ENCODE measurements at places on chromosomes 11 and 22.

- no peak overlapping the region for H3K4me3 ChIP-seq
- H3K27ac ChIP-seq = no peak overlapping the region
- no peaks in the 10 kb centered on the region for H3K4me1 ChIP-seq
Measured at GRCh38 chr22:28044546-28045173, 125.6 kb upstream of the PITPNB start.

DNA sequence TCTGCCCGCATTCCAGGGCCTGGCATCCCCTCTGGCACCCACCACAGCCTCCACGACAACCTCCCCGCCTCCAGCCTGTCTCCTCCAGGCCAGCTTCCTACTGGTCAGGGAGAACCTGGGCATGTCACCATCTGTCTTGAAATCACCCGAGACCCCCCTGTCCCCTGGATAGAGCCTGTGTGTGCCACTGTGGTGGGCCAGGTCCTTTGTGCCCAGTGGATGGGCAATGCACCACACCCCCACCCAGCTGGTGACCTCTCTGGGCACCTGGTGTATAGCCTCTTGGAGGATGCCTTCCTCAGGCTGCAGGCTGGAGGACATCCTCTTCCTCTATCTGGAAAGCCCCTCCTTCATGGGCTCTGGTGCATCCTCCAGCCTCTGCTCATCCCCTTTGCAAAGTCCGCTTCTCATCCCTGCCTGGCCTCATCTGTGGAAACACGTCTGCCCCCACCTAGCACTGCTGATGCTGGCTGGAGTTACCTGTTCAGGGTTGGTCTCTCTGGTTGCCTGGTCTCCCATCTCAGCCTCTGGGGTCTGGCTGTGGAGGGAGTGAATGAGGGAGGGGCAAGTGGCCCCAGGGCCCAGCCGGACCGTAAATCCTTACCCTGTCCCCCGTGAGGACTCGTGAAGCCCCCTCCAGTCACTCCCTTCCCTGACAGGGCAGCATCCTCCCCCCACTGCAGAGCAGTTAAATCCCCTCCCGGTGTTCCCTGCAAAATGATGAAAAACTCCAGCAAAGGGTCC lies 589.6 kb downstream of the TBC1D22A start:
- H3K36me3 ChIP-seq = no peaks in the 10 kb centered on the region
- no peak overlapping the region for H3K27ac ChIP-seq
- H3K4me3 ChIP-seq = no peak overlapping the region
- DNase-seq = no peak
- no peaks in the 10 kb centered on the region for H3K4me1 ChIP-seq

DNA sequence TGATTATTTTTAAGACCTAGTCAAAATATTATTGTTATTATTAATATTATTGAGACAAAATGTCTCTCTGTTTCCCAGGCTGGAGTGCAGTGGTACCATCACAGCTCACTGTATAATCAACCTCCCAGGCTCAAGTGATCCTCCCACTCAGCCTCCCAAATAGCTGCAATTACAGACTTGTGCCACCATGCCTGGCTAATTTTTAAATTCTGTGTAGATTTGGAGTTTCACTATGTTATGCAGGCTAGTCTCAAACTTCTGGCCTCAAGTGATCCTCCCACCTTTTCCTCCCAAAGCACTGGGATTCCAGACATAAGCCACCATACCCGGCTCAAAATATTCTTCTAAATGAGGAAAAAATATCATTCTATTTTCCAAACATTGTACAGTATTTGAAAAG lies 37.0 kb downstream of the SLC36A4 start:
- H3K27ac ChIP-seq = no peak overlapping the region
- H3K4me3 ChIP-seq = no peak overlapping the region
- no peaks in the 10 kb centered on the region for H3K36me3 ChIP-seq

DNA sequence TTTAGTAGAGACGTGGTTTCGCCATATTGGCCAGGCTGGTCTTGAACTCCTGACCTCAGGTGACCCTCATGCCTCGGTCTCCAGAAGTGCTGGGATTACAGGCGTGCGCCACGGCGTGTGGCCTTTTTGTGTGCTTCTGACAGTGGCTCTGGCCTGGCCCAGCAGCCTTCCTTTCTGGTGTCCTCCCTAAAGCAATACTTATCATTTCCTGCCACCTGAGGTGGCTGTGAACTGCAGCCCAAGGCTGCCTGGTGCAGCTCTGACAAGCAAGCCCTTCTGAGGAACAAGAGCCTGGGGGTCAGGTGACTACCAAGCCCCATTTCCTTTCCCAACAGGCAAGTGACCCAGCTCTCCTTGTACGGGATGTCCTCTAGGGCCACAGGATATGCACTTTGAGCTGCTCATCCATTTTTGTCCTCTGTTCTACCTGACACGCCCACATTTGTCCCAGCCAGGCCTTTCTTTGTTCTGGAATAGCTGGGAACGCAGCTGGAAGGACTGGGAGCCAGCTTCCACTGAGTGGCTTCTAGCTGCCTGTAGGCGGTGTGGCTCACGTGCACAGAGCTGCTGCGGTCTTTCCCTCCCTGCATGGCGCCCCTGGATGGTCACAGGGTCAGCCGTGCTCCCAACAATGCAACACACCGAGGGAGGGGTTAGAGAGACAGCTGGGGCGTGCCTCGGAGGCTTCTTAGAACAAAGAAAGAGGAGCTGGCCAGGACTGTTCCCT lies 12.3 kb upstream of the BID start:
- H3K36me3 ChIP-seq = no peaks in the 10 kb centered on the region
- peak; percentile 75 for DNase-seq
- H3K4me1 ChIP-seq = no peaks in the 10 kb centered on the region
- peak overlapping the region; percentile 66 for H3K27ac ChIP-seq

GRCh38 chr22:44183287-44183588 lies 2.5 kb downstream of the PARVG start:
- no peak for DNase-seq
- no peaks in the 10 kb centered on the region for H3K4me1 ChIP-seq
- no peaks in the 10 kb centered on the region for H3K27me3 ChIP-seq
- H3K4me3 ChIP-seq = no peak overlapping the region

- peaks cover 8% of the 10 kb centered on the region for H3K27me3 ChIP-seq
- no peaks in the 10 kb centered on the region for H3K36me3 ChIP-seq
Measured at GRCh38 chr11:22433094-22433455, 94.9 kb downstream of the SLC17A6 start.

DNA sequence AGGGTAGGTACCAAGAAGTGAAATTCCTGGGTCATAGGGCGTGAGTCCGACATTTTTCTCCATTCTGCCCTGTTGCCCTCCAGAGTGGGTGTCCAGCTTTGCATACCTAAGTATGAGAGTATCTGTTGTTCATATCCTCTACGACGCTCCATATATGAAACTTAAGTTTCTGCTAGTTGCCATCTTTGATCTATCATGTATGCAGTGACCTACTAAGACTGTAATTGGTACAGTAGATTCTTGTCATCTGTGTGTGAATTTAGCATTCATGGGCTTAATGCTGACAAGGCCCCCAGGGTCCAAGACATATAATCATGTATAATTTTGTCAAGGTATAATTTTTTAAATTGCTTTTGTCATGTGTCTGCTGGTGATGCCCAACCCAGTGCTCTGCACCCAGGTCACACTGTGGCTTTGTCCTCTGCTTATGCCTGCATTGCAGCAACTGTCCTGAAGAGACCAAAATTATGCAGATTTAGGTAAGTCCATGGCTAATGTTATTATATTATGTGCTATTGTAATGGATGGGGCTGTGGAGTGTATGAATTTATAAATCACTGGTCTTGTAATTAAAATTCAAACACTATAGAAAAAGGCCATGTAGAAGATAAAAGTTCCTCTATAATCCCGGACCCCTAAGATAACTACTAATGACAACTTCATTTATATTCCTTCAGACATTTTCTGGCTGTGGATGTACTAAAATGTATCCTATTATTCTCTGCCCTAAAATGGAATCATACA lies 12.2 kb downstream of the NEAT1 start:
- no peaks in the 10 kb centered on the region for H3K4me1 ChIP-seq
- no peak overlapping the region for H3K4me3 ChIP-seq
- H3K27me3 ChIP-seq = no peaks in the 10 kb centered on the region
- peak; percentile 19 for DNase-seq
- peak overlapping the region; percentile 66 for H3K27ac ChIP-seq
- H3K36me3 ChIP-seq = no peaks in the 10 kb centered on the region

DNA sequence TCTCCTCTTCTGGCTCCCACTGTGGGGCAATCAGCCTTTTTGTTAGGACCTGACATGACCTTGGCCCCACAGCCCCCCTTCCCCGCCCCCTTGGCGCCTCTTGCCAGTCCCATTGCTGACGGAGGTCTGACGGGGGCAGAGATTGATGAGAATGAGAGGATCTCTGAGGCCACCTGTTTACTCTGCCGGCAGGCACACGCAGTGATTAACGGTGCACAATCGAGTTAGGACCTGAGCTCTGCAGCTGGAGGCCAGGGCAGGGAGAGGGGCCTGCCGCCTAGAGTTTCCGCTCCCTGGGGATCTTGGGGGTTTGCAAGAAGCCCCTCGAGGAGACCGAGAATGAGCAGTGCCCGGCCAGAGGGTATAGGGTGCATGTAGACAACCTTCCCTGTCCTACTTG lies 6.8 kb upstream of the CHRM1 start:
- no peaks in the 10 kb centered on the region for H3K36me3 ChIP-seq
- H3K4me3 ChIP-seq = no peak overlapping the region
- H3K27ac ChIP-seq = no peak overlapping the region
- H3K4me1 ChIP-seq = no peaks in the 10 kb centered on the region
- no peak for DNase-seq
- H3K27me3 ChIP-seq = peaks cover 5% of the 10 kb centered on the region

DNA sequence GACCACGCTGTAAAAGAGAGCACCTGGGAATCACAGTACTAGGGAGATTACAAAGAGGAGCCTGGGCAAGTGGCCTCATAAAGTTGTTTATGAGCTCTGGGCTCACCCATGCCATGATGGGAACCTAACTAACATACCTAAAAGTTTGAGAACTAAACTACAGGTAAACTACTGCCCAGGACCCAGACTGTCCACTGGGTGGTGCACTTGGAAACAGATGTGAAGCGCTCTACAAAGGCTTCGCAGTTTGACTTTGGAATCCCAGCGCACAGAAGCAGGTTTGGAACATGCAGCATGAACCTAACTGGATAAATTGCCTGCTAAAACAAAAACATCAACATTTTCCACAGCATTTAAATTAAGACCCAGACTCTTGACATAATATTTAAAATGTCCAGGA lies 418.6 kb downstream of the FAM181B start:
- no peak overlapping the region for H3K27ac ChIP-seq
- DNase-seq = no peak
- H3K27me3 ChIP-seq = no peaks in the 10 kb centered on the region

DNA sequence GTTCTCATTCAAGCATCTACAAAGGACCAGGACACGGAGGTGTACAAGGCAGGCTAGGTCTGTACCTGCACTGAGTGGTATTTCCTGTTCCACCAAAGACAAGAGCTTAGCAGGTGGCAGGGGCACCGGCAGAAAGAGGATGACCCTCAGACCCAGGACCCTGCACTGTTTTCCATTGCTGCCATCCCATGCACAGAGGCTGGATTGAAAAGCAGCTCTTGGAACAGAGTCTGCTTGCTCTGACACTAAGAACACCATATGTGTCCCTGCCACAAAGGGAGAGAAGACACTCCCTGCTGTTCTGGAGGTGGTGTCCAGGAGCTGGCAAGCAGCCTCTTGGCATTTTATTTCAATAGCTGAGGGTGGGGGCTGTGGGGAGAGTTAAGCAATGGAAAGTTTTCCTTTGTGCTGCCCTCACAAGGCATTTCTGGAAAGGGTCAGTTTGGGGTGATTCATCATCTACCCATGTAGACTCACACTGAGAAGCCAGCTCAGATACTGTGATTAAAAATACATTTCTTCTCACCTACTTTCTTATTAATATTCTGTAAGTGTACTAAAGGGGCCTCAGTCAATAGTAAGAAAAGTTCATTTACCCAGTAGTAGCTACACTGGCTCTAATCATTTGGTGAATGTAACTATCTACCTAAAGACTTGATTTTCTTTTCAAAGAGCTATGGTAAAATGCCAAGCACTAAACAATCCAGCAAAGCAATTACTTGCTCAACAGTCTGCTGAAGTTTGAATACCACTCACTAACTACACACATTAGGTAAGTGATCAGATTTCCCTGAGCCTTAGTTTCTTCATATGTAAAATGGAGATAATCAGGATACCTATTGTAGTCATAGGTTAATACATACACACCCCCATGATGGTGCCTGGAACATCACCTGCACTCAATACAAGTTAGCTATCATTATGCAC lies 55.2 kb downstream of the SLC1A2 start:
- H3K4me1 ChIP-seq = peaks cover 8% of the 10 kb centered on the region
- H3K27ac ChIP-seq = peak overlapping the region; percentile 80
- no peak overlapping the region for H3K4me3 ChIP-seq
- H3K36me3 ChIP-seq = no peaks in the 10 kb centered on the region
- DNase-seq = peak; percentile 85
- no peaks in the 10 kb centered on the region for H3K27me3 ChIP-seq

GRCh38 chr11:31711137-31711536 lies 100.0 kb downstream of the PAX6 start:
- H3K27me3 ChIP-seq = no peaks in the 10 kb centered on the region
- H3K4me1 ChIP-seq = no peaks in the 10 kb centered on the region
- no peaks in the 10 kb centered on the region for H3K36me3 ChIP-seq
- H3K27ac ChIP-seq = no peak overlapping the region

DNA sequence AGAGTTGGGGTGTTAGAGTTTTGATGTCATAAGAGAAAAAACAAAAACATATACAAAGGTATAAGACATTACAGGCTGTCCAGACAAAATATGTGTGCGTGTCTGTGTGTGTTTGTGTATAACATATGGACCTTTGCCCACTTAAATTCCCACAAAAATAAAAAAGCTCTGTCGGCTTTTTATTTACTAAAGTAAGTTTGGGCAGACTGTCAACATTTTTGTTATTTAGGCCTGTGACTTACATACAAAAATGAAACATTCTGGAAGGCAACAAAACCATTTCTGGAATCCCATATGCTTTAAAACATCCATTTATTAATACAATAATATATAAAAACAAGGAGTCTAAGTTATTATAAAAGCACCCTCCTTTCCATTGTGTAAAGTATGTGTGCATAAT lies 960.1 kb upstream of the FAT3 start:
- H3K4me1 ChIP-seq = no peaks in the 10 kb centered on the region
- H3K27me3 ChIP-seq = no peaks in the 10 kb centered on the region
- no peak overlapping the region for H3K27ac ChIP-seq

GRCh38 chr22:34324763-34325162 lies 404.5 kb upstream of the LARGE1 start:
- no peaks in the 10 kb centered on the region for H3K4me1 ChIP-seq
- no peaks in the 10 kb centered on the region for H3K27me3 ChIP-seq
- H3K4me3 ChIP-seq = no peak overlapping the region
- H3K27ac ChIP-seq = no peak overlapping the region
